ENCODE measurements at places on chromosomes 2 and 18. TPM values are rescaled to one million over a fixed set of nuclear protein-coding genes. Genes with fewer than 3 reads are reported as not detected.

Gene AFF3
- total RNA-seq = 16.2 TPM

DNA sequence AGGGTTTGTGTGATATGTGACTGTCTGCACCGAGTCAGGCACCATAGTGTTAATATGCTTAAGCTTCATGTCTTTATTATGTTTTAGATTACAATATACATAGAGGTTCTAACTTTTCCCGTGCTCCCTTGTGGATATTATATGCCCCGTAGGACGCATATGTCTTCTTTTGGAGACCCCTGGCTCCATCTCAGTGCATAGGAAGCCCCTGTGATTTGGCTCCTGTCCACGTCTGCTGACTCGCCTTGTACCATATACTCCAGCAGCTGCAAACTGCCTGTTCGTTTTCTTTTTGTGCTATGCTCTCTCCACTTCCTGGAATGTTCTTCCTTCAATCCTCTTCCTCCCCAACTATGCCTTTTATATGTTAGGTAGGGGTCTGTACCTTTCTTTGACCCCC is 110.9 kb downstream of the PTRHD1 start:
- no peaks in the 10 kb centered on the region for H3K4me1 ChIP-seq
- no peaks in the 10 kb centered on the region for H3K27me3 ChIP-seq
- no peak overlapping the region for H3K27ac ChIP-seq
- H3K36me3 ChIP-seq = no peaks in the 10 kb centered on the region
- DNase-seq = no peak

- H3K4me3 ChIP-seq = no peak overlapping the region
- peaks cover 23% of the 10 kb centered on the region for H3K36me3 ChIP-seq
- no peaks in the 10 kb centered on the region for H3K4me1 ChIP-seq
- no peaks in the 10 kb centered on the region for H3K27me3 ChIP-seq
- H3K27ac ChIP-seq = peak overlapping the region; percentile 81
Measured at GRCh38 chr2:47007826-47008225, 92.2 kb upstream of the MCFD2 start.

- H3K4me1 ChIP-seq = no peaks in the 10 kb centered on the region
- H3K36me3 ChIP-seq = no peaks in the 10 kb centered on the region
- DNase-seq = no peak
- H3K27ac ChIP-seq = peak within 1 kb of the TSS; percentile 22
- H3K4me3 ChIP-seq = peak within 1 kb of the TSS; percentile 7
- no peaks in the 10 kb centered on the region for H3K27me3 ChIP-seq
Measured at GRCh38 chr2:174597345-174598047, at the start of gene WIPF1. Gene WIPF1, minus strand, starts transcription at chr2:174597804. Its CDS starts 12,231 bp downstream, at chr2:174585573.

Gene CYS1
- total RNA-seq = 4.8 TPM

DNA sequence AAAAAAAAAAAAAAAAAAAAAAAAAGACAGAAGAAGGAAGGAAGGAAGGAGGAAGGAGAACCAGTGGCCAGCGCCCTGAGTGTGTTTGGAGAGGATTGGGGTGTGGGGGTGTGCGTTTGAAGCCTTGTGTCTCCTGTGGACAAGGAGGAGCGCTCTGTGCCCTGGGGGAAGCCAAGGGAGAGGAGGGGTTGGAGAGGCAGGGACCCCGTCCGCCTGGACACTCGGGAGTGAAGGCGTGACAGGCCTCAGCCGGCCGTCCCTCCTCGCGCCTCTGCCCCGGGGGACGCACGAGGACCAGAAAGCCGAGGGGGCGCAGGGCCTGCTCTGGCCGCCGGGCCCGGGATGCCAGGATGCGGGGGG is 44.9 kb downstream of the SERTAD2 start:
- peak; percentile 54 for DNase-seq
- H3K36me3 ChIP-seq = no peaks in the 10 kb centered on the region
- H3K27me3 ChIP-seq = no peaks in the 10 kb centered on the region
- H3K4me3 ChIP-seq = peak overlapping the region; percentile 61
- peak overlapping the region; percentile 76 for H3K27ac ChIP-seq
- H3K4me1 ChIP-seq = peaks cover 14% of the 10 kb centered on the region

DNA sequence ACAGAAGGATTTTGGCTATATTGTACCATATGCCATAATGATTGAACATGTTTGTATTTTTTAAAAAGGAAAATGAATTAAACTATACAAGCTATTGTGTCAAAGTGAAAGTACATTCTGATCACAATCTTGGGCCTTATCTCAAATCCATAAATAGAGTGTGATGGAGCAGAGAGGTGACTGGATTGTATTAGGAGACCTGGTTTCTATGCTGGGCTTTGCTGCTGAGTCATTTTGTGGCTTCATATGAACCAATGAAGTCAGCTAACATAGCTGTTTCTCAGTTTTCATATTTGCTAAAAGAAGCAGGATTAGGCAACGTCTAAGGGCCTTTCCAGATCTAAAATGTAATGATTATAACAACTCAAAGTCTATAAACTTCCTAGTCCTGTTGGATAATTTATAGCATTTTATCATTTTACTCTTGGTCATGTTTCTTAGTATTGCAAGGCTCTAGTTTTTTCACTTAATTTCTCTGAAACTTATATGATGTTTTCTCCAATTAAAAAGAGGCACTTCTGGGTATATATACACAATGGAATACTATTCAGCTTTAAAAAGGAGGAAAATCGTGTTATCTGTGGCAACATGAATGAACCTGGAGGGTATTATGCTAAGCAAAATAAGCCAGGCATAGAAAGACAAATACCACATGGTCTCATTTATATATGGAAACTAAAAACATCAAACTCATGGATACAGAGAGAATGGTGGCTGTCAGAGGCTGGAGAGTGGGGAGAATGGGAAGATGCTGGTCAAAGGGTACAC is 112.3 kb downstream of the MEP1B start:
- no peaks in the 10 kb centered on the region for H3K36me3 ChIP-seq
- H3K27me3 ChIP-seq = no peaks in the 10 kb centered on the region
- DNase-seq = no peak
- H3K4me3 ChIP-seq = no peak overlapping the region

Gene ALPI
- total RNA-seq = not detected

DNA sequence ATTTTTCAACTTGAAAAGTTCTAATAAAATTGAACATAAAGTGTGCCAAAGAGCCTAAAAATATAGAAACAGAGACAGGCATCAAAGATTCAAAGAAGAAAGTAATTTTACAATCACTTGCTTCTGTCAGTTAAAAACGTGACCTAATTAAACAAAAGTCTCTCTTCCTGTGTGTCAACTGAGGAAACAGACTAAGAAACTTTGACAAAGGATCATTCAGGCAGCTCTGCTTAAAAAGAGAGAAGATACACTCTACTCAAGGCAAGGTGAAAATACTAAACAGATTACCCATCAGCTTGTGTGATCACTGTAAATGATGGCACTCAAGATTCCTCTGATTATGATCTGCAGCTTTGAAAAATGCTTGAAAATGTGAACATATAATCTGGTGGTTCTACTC is 47.8 kb downstream of the DYM start:
- peaks cover 11% of the 10 kb centered on the region for H3K36me3 ChIP-seq
- no peaks in the 10 kb centered on the region for H3K4me1 ChIP-seq
- H3K27me3 ChIP-seq = no peaks in the 10 kb centered on the region
- H3K4me3 ChIP-seq = no peak overlapping the region

DNA sequence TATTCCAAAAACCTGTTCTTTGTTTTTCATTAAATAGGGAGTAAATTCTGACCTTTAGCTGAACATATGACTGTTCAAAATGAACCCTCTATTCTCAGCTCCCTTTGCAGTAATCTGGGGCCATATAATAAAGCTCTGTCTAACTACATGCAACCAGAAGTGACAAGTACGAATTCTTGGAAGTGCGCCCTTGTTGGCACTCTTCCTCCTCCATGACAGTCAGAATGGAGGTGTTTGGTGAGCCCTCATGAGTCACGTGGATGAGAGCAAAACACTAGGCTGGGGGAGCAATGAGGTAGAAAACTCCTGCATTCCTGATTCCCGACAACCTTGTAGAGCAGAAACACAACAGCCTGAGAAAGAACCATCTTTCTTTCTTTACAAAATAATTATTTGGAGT is 552.9 kb downstream of the FBXO15 start:
- H3K4me3 ChIP-seq = no peak overlapping the region
- no peaks in the 10 kb centered on the region for H3K27me3 ChIP-seq
- H3K36me3 ChIP-seq = no peaks in the 10 kb centered on the region
- H3K4me1 ChIP-seq = no peaks in the 10 kb centered on the region
- H3K27ac ChIP-seq = no peak overlapping the region
- no peak for DNase-seq

Gene HOXD3
- total RNA-seq = not detected

Gene STK36
- 6.0 TPM for total RNA-seq

Gene SPHKAP
- total RNA-seq = 23.5 TPM

Gene XDH
- not detected for total RNA-seq

DNA sequence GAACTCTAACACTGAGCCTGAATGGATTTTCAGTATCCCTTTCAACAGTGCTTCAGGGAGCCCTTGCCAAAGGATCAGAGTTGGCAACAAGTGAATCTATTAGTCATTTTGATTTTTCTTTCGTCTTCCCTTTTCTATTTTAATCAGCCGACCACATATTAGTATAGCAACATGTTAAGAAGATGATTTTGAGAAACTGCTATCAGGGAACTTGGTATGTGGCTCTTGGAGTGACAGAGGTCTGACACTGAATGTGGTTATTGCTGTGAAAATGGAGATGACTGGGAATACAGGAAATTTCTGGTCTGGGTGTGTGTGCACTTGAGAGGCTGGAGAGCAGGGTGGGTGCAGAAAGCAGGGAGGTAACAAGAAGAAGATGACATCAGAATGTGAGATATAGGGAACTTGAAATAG is 28.7 kb upstream of the IL1RL1 start:
- H3K27ac ChIP-seq = no peak overlapping the region
- H3K27me3 ChIP-seq = no peaks in the 10 kb centered on the region
- no peak overlapping the region for H3K4me3 ChIP-seq
- no peak for DNase-seq
- no peaks in the 10 kb centered on the region for H3K36me3 ChIP-seq

GRCh38 chr2:5377323-5377722 is 314.9 kb upstream of the SOX11 start:
- H3K27me3 ChIP-seq = no peaks in the 10 kb centered on the region
- no peaks in the 10 kb centered on the region for H3K36me3 ChIP-seq
- no peak overlapping the region for H3K27ac ChIP-seq
- no peak overlapping the region for H3K4me3 ChIP-seq

GRCh38 chr2:235605312-235606003 is 111.6 kb downstream of the AGAP1 start:
- H3K36me3 ChIP-seq = no peaks in the 10 kb centered on the region
- peak; percentile 96 for DNase-seq
- H3K27me3 ChIP-seq = no peaks in the 10 kb centered on the region
- peaks cover 43% of the 10 kb centered on the region for H3K4me1 ChIP-seq
- peak overlapping the region; percentile 68 for H3K27ac ChIP-seq
